Ecto neural progenitor cell (in vitro differentiated cells): ENCODE measurements at places on chromosomes 13 and 19.

- no peak for DNase-seq
Observed at GRCh38 chr13:25827831-25828465, 223.9 kb downstream of the SHISA2 start.

- no peak for DNase-seq
Observed at GRCh38 chr13:46173656-46174055, 8.3 kb downstream of the LCP1 start.

DNA sequence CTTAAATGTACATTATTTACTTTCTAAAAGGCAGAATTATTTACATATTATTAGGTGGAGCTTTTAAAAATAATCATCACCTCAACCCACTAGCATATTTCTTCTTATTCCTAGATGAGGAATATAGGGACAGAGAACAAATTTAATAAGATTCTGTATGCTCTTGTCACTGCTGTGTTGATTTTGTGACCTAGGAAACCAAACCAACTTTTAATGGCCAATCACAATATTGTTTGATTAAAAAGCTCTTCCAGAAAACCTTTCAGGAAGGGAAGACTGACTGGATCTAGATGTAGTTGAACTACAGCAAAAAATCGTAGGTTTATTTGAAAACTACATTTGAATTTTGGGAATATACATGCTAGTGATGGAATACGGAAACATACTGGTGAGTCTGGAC is 91.8 kb upstream of the RAP2A start:
- no peak for DNase-seq

DNA sequence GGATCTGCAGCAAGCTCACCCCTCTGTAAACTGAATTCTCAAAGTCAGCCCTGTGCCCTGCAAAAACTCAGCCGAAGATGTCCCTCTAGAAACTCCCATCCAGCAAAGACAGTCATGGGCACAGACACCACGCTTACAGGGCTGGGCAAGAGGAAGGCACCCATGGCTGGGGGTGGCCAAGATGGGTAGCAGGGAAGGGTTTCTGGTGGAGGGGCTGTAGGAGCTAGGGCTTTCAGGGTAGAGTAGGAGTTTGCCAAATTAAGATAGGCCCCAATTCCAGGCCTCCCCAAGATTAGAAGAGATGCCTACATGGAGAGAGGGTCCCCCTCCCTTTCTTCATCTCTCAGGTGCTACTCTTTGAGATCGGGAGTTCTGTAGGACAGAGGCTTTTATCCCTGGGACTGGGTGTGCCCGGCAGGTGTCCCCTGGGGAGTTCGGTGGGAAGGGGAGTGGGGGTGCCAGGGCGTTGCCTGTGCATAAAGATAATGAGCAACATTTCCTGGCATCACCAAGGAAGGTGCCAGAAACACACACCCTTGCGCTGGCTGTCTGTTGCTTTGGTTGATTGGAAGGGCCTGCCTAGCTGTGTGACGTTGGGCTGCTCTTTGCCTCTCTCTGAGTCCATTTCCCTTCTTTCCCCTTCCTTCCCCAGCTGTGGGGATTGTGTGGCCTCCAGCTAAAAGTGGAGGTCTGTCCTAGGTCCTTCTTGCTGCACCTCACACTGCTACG is 9.4 kb downstream of the NRTN start:
- DNase-seq: no peak

DNA sequence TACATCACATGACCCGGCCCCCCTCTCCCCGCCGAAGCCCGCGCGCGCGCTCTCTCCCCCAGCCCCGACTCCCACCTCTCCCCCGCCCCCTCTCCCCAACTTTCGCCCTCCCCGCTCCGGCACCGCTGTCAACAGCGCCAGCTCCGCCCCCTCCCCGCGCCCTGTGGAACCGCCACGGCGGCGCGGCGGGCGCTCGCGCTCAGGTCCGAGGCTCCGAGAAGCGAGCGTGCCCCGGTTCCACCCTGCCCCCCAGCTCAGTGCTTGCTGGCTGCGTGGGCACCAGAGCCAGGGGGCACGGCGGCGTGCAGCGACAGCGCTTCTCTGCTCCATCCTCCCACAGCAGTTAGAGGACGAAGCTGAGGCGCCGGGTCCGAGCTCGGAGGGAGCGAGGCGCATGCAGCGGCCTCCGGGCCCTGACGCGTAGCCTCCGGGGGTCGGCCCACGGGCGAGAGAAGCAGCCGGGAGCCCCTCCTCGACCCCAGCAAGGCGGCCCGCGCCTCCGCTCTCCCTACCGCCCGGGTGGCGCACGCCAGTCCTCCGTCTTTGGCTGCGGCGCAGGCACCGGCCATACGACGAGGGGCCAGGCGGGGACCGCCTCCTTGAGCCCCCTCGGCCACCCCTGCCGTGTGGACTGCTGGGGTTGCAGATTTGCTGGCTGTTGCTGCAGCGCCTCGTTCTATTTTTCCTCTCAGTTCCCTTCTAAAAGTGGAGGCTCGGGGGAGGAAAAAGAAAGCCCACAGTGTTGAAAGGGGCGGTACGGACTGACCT is 109.5 kb downstream of the KCNRG start:
- peak; percentile 82 for DNase-seq

GRCh38 chr13:113367020-113367560 is 3.2 kb upstream of the GRTP1 start:
- DNase-seq: peak; percentile 44

GRCh38 chr19:45547965-45548609 is 36.5 kb downstream of the OPA3 start:
- no peak for DNase-seq

GRCh38 chr19:17406046-17406886 is 836 bp upstream of the BST2 start:
- DNase-seq: no peak

GRCh38 chr19:48728911-48729664 is 9.6 kb upstream of the MAMSTR start:
- DNase-seq: peak; percentile 58

DNA sequence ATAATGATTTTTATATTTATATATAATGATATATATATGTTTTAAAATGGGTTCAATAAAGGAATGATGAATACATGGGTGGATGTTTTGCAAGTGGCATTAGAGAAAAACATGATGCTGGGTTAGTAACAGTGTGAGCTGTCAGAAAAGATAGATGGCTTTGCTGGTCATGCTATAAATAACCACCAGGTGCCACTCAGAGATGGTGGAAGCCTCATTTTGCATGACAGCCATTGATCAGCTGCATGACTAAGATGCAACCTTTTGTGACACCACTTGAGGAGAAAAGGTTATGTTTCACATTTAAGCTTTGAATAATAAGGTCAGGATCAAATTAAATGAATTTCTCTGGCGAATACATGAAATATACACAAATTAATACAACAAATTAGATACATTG is 737.7 kb downstream of the PCDH9 start:
- no peak for DNase-seq

GRCh38 chr19:29881386-29881785 is 60.7 kb upstream of the URI1 start:
- DNase-seq: no peak

DNA sequence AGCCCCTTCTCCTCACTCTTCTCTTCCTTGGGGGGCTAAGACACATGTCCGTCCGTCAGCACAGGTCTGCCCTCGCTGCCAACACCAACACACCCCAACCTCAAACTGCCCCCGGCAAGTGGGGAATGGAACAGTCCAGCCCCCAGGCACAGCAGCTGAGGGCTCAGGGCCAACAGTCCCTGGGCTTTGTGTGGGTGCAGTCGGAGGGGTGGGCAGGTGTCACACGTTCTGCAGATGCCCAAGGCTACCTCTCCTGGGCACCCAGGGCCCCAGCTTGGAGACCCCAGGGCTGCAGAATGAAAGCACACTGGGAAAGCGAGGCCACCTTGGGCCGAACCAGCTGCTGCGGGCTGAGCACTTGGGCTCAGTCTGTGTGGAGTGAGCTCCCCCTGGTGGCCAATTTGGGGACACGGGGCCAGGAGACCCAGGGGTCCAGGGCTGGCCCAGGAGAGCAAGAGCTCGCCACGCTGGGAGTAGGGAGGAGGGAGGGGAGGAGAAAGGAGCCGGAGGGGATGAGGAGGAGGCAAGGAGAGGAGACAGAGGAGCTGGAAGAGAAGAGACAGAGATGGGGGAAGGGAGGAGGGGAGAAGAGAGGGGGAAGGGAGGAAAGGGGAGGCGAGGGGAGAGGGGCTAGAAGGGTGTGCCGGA is 14.0 kb upstream of the ATP8B3 start:
- peak; percentile 91 for DNase-seq
